GM03348 (cell line): ENCODE measurements at places on chromosomes 7 and 10.

GRCh38 chr7:122306320-122307227 lies 2.0 kb upstream of the FEZF1 start:
- DNase-seq, result no peak

DNA sequence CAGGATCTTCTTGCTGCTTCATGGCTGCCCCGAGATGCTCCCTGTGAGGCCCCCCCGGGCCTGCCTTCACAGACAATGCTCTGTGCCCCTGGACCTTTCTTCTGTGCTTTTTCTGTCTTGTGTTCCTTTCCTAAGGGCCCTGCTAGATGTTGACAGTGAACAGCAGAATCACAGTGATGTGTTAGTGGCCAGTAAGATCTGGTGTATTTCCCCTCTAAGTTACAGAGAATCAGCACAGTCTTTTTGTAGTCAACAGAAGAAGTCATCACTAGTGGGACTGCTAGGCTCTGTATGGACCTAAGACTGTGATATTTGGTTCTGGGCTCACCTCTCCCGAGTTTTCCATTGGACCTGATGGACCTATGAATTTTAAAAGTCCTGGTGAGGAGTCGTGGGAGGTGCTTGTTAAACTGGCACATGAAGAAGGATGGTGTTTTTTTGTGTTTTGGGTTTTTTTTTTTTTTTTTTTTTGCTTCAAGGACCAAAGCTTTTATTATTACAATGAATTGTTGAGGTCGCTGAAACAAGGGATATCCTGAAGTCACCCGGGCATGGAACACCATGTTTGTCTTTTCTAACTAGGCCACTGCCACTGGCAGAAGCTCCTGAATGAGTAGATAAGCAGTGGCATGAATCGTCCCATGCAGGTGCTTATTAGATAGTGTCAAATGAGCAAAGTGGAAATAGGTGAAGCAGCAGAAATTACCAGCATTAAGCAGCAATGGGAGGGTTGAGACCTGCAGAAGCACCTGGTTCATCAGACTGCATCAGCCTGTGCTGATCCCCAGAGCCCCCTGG lies 194.8 kb downstream of the CELF2 start:
- DNase-seq, result no peak

DNA sequence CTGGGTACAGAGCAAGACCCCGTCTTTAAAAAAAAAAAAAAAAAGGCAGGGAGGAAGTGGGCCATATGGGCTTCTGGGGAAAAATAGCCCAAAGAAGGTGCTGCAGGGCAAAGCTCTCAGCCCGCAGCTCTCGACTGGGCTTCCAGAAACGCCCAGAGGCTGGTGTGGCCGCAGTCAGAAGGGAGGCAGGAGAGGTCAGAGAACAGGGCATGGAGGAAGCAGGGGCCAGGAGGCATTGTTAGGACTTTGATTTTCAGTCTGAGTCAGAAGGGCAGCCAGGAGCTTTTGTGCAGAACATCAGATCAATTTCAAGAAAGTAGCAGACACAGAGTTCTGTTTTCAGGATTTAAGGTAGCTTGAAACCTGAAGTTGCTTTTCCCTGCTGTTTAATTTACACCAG lies 35.3 kb upstream of the CYTH3 start:
- no peak for DNase-seq

- DNase-seq, result peak; percentile 24
Measured at GRCh38 chr10:73647875-73648651, 6.8 kb upstream of the MYOZ1 start.

DNA sequence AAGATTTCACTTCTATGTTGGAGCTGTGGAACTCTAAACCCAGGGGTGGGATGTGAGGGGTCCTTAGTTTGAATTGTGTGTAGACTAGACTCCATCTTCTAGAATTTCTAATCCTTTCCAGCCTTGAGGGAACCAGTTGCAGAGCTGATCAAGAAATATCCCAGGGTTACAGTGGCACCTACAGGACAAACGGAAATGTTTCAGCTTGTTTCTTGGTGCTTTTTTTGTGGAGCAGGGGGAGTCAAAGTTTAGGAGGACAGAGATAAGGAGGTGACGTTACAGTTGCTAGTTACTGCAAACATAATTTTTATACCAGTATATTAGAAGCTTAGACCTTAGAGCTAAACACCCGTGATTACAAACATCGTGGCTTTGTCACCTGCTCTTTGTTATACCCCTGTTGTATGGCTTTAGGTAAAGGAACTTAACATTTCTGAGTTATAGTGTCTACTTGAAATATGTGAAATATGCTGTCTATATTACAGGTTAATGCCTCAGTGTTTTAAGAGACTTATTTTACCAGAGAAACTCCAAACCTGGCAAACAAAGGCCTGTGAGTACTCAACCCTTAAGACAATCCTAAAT lies 84.5 kb upstream of the DYNC1I1 start:
- peak; percentile 7 for DNase-seq

- DNase-seq, result no peak
Measured at GRCh38 chr10:85858776-85859515, 507.6 kb downstream of the GRID1 start.

DNA sequence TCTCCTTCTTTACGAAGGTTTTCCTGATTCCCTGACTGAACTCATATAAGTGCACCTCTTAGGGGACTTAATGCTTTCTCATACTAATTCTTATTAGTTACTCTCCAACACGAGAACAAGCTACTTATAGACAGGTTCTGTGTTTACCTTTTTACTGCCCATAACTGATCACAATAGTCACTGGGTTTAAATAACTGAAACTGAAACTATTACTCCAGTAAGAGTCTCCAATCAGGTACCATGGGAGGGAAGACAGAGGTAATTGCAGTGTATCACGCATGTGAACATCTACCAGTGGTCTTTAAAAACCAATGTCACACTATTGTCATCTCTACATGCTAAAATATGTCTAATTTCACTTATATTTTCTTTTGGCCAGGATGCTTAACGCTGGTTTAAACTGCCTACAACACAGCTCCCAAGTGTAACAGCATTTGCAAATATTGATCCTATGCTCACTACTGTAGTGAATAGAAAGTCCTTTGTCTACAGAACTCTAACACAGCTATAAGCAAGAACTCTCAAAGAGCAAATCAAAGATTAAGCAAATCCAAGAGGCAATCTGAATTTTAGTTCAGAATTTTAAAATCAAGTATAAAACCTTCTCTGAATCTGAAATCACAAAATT lies 3.6 kb downstream of the GDI2 start:
- no peak for DNase-seq

- DNase-seq, result peak; percentile 62
Measured at GRCh38 chr10:24929056-24929544, 23.3 kb downstream of the PRTFDC1 start.

- DNase-seq, result no peak
Measured at GRCh38 chr7:81207801-81208200, 288.9 kb upstream of the SEMA3C start.

DNA sequence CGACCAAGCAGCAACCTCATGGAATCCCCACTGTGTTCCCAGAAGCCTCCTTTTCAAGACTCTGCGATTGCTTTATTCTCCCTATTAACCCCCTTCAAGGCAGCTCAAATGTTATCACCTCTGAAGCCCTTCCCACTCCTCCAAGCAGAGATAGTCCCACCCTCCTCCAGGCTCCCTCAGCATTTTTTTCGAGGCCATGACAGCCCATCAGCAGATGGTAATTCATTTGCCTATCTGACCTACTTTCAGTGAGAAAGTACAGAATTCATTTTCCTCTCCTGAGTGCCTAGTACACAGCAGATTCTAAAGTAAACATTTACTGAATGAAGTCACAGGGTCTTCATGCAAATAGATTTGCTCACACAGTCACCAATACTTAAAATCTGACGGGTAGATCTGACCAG lies 47.8 kb downstream of the HERPUD2 start:
- DNase-seq, result no peak

- DNase-seq, result no peak
Measured at GRCh38 chr7:99424932-99425730, 13.5 kb downstream of the PTCD1 start.

DNA sequence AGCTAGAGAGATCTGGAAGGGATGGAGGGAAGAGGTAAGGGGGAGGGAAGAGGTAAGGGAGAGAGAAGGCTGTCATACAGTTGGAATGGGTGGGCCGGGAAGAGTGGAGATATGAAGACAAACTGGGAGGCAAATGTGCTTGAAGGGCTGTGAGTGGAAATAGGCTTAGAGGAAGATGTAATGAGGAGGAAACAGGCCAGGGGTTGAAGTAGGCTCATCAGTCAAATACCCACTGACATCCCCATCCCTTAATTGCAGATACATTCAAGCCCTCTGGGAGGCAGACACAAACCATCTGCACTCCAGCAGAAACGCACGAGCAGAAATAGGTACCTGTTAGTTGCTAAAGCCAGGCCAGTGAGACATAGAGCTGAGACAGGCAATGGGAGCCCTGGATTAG lies 2.1 kb downstream of the SYNPO2L start:
- DNase-seq, result no peak

DNA sequence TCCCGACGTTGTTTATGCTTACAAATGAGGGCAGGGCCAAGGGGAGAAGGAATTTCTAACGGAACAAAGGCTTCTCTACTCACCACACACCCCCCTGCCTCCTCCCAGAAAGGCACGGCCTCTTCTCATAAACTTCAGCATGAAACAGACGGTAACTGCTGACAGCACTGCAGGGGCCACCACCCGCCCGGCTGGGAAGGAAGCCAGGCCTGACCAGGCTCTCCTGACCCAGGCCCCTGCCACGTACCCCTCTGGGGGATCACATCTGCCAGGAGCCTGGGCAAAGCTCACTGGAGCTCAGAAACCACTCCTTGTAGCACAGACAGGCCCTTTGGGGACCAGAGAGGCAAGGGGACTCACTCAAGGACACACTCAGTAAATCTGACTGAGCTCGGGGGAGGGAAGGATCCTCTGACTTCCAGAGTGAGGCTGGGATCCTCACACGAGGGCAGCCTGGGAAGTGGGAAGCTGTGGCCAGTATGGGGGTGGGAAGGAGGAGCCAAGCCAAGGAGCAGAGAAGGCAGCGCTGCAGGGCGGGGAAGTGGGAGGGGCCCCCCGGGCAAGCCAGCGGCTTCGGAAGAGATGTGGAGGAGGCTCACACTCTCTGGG lies 46.1 kb downstream of the ZCCHC24 start:
- DNase-seq, result peak; percentile 97

- DNase-seq, result no peak
Measured at GRCh38 chr10:22365644-22366434, 20.5 kb downstream of the SPAG6 start.

- DNase-seq, result no peak
Measured at GRCh38 chr10:6217611-6218010, 14.9 kb downstream of the PFKFB3 start.

DNA sequence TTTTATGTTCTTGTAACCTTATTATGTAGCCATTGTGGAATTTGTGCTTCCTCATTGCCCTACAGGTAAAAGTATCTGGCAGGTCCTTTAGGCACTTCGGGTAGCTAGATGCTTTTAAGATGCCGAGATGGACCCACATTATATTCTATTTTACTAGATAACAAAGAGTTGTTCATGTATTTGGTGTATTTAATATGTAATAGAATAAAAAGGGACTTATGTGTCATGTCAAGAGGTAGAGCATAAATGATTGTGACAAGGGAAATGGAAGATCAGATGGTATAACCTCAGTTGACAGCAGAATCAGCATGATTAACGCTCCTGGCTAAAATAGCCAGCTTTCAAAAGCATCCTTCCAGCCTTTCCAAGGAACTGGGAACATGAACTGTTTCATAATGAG lies 50.6 kb downstream of the NPY start:
- DNase-seq, result no peak

GRCh38 chr7:904847-905246 lies 28.5 kb downstream of the GET4 start:
- DNase-seq, result peak; percentile 82

- no peak for DNase-seq
Measured at GRCh38 chr10:6783471-6783870, 203.4 kb upstream of the PRKCQ start.

- no peak for DNase-seq
Measured at GRCh38 chr10:86004337-86004736, 362.3 kb downstream of the GRID1 start.

GRCh38 chr7:43612599-43613589 lies 30.0 kb downstream of the STK17A start:
- peak; percentile 77 for DNase-seq

DNA sequence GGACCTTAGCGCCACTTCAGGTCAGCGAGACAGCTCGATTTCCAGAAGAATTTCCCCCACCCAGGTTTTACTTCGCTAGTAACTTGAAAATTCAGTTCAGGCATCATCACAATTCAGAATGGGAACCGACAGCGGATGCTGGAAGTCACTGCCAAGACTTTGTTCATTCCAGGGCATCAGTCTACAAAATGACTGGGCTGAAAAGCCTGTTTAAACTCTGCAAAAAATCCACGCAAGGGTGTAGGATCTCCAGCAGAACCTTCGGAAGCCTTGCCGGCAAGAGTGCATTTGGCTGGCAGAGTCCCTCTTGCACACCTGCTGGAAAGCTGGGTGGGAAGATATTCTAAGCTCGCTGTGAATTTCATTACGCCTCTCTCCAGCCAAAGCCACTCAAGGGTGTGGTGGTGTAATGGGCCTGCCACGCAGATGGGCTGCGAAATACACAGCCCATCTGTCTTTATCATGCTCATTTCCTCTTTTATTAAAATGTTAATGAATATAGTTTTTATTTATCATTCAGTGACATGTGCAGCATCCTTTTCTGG lies 672.0 kb upstream of the FOXK1 start:
- no peak for DNase-seq

GRCh38 chr10:74862625-74863024 lies 36.2 kb downstream of the KAT6B start:
- no peak for DNase-seq

DNA sequence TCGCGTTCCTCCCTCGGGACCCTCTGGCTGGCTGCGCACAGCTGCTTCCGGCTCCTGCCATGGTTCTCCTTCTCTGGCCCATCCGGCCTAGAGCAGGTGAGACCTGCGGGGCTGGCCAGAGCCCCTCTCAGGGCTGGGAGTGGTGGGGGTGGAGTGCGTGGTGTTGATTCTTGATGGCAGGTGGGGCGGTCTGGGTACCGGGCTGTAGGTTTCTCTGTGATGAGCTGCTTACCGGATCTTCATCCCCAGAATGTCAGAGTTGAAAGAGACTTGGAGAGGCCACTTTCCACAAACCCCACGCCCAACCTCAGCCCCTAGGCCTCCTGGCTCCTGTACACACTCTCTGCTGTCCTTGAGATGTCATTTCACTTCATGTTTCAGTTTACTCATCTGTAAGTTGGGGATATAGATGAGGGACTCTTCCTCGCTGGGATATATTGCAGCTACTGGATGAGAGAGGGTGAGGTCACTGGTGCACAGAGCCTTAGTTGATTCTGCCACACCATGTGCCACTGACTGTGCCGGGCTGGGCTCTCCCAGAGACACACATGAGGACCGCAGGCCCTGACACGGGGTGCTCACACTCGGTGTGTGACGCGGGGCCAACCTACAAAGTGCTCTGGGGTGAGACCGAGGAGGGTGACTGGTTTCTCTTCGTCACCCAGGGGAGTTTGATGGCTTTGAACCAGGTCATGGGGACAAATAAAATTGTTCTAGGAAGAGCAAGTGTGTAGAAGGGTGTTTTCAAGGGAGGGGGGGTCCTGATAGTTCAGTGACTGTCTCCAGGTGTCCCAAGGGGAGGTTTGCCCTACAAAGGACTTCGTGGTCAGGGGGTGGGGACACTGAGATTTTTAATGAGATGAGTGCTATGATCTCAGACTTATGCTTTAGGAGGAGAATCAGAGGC lies 29.5 kb downstream of the ZNF775 start:
- no peak for DNase-seq

GRCh38 chr10:5563991-5564536 lies 39.3 kb downstream of the CALML3 start:
- DNase-seq, result peak; percentile 82

GRCh38 chr7:28179120-28180030 lies 1.2 kb downstream of the JAZF1 start:
- DNase-seq, result peak; percentile 93

- DNase-seq, result no peak
Measured at GRCh38 chr7:118330388-118330787, 105.9 kb downstream of the ANKRD7 start.
